MV-4-11 (cell line): ENCODE measurements at places on chromosomes 1 and 21.

GRCh38 chr1:8962812-8963530, 17.3 kb downstream of the CA6 start:
- DNase-seq: peak; percentile 54

- DNase-seq: no peak
Measured at GRCh38 chr1:9716404-9717192, 65.1 kb downstream of the PIK3CD start.

GRCh38 chr1:7940745-7941436, at the start of gene TNFRSF9:
Gene TNFRSF9, minus strand, starts transcription at chr1:7940839. Its CDS starts 845 bp downstream, at chr1:7939994.
- no peak for DNase-seq

DNA sequence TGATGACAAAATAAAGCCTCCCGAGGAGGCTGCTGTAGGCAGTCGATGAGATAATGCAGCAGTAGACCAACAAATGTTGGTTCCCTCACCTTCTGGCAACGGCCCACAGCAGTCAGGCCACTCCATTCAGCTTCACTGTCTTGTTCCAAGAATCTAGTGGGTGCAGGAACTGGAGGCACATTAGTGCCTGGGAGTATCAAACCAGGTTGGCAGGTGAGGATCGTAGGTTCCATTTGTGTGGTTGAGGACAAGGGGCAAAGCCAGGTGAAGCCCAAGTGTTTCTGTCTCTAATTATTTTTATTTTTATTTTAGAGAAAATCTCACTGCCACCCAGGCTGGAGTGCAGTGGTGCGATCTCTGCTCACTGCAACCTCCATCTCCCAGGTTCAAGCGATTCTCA, 13.3 kb downstream of the FBXO2 start:
- no peak for DNase-seq

DNA sequence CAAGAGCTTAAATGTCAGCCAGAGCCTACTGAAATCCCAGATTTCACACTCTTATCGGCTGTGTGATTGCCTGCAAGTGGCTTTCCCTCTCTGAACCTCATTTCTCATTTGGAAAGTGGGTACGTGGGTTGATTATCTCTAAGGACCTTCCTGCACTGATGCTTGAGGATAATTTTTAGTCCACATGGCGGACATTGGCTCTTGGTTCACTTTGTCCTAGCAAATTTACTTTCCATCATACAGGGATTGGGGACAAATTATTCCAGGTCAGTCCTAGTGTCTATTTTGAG, 111.6 kb downstream of the ACTL8 start:
- no peak for DNase-seq
